ENCODE measurements at places on chromosomes 3 and 15. TPM values are rescaled to one million over a fixed set of nuclear protein-coding genes. Genes with fewer than 3 reads are reported as not detected.

DNA sequence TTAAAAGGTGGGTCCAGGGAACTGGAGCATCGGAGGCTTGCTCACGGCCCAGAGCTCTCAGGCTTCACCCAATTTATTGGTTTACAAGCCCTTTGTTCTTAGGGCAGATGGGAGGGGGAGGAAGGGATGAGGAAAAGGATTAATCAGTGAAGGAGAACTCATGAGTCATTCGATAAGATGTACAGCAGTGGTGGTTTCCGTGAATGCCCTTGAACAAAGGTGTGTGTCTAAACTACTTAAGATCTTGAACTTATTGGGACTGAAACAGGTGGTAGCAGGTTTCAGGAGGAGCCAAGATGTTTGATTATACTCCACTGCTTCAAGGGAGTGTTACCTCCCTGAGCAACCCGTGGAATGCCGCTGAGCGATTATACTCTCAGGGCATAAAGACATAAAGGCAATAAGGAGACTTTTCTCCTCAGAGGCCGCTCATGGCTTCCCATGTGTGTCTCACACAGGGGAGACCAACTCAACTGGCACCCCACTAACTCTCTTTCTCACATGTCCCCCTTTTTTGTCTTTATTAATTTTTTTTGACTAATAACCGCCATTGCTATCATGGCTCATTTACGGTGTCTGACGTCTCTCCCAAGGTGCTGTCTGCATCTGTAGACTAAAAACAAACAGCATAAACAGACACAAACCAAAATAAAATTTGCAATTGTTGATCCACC, 17.3 kb upstream of the SLC28A2 start:
- DNase-seq = peak; percentile 9

The PATL2 gene
- total RNA-seq = not detected

The EFCC1 gene
- not detected for total RNA-seq

- DNase-seq = no peak
Measured at GRCh38 chr3:120602682-120603081, 6.5 kb downstream of the NDUFB4 start.
